ENCODE measurements at places on chromosomes 2 and 18.

GRCh38 chr2:61536180-61536571, 2.0 kb downstream of the XPO1 start:
- no peaks in the 10 kb centered on the region for H3K36me3 ChIP-seq
- no peaks in the 10 kb centered on the region for H3K27me3 ChIP-seq
- peaks cover 24% of the 10 kb centered on the region for H3K4me1 ChIP-seq
- DNase-seq = peak; percentile 24

- H3K27ac ChIP-seq = peak overlapping the region; percentile 12
- H3K4me3 ChIP-seq = no peak overlapping the region
- H3K27me3 ChIP-seq = no peaks in the 10 kb centered on the region
- DNase-seq = no peak
Observed at GRCh38 chr2:191601060-191601459, 76.9 kb upstream of the NABP1 start.

DNA sequence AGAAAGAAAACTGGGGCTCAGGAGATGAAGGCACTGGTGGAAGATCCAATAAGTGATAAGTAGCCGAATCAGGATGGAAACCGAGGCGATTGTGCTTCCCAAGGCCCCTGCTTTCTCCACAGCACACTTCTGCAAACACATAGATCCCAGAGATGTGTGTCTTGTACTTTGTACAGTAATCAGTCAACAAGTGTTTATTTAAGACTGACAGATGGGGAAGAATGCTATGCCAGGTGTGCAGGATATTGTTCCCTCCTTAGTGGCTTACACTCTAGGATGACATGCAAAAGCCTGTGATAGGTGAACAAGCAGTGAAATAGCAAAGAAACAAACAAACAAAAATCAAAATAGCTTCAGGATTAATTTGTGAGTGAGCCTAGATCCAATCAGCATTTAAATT, 116.6 kb downstream of the ACTR3 start:
- no peak overlapping the region for H3K4me3 ChIP-seq
- peaks cover 7% of the 10 kb centered on the region for H3K36me3 ChIP-seq
- no peaks in the 10 kb centered on the region for H3K4me1 ChIP-seq
- H3K27me3 ChIP-seq = peaks cover 6% of the 10 kb centered on the region
- DNase-seq = no peak

GRCh38 chr2:184419744-184420143, 178.6 kb upstream of the ZNF804A start:
- no peaks in the 10 kb centered on the region for H3K27me3 ChIP-seq
- H3K4me3 ChIP-seq = no peak overlapping the region
- no peak for DNase-seq
- H3K4me1 ChIP-seq = no peaks in the 10 kb centered on the region
- no peaks in the 10 kb centered on the region for H3K36me3 ChIP-seq
- no peak overlapping the region for H3K27ac ChIP-seq

DNA sequence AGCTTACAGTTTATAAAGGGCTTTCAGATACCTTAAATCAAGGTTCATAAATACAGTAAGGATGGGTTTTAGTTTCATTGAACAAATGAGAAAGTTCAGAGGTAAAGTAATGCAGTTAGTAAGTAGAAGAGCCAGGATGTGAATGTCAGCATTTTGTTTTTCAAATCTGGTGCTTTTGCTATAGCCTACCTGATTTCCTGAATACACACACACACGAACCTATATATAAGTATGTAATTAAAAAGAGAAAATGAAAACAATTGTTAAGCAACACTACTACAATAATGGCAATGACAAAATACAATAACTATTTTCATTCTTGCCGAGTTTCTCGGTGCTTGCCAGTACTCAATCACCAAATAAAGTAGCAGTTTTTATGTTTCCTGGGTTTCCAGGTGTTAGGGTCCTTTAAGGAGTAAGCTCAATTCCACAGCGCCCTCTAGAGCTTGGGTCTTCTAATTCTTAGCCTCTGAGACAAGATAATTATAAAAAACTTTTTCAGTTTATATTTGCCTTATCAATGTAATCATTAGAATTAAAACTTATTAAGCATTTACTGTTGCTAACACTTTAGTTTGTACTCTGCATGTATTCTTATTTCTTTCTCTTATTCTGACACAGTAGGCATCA, 512.9 kb upstream of the ACVR2A start:
- no peak overlapping the region for H3K4me3 ChIP-seq
- no peaks in the 10 kb centered on the region for H3K36me3 ChIP-seq
- peaks cover 4% of the 10 kb centered on the region for H3K4me1 ChIP-seq
- H3K27me3 ChIP-seq = no peaks in the 10 kb centered on the region
- no peak for DNase-seq
